ENCODE measurements at places on chromosomes 5 and 9.
A peak's percentile ranks its signal among the peaks of the same experiment; 100 is the strongest.

GRCh38 chr9:100281066-100281465 lies 71.7 kb downstream of the TEX10 start:
- no peak for DNase-seq

- DNase-seq: no peak
Measured at GRCh38 chr5:116359592-116359991, 215.0 kb downstream of the SEMA6A start.

- DNase-seq: no peak
Measured at GRCh38 chr5:99068944-99069650, 140.3 kb upstream of the CHD1 start.

DNA sequence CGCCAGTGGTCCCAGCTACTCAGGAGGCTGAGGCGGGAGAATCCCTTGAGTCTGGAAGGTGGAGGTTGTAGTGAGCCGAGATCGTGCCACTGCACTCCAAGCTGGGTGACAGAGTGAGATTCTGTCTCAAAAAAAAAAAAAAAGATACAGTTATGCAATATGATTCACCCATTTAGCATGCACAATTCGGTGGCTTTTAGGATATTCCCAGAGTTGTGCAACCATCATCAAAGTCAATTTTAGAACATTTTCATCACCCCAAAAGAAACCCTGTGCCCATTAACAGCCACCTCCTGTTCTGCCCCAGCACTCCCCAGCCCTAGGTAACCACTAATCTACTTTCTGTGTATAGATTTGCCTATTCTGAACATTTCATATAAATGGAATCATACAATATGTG lies 4.3 kb upstream of the DHFR start:
- DNase-seq: peak; percentile 33

Data from iris pigment epithelial cell (primary cell).